ENCODE measurements at places on chromosomes 2 and 18.

GRCh38 chr2:190882411-190882766, 1.8 kb downstream of the GLS start:
- no peak for DNase-seq

GRCh38 chr18:71815305-71815704, 728.8 kb downstream of the CBLN2 start:
- DNase-seq = no peak

DNA sequence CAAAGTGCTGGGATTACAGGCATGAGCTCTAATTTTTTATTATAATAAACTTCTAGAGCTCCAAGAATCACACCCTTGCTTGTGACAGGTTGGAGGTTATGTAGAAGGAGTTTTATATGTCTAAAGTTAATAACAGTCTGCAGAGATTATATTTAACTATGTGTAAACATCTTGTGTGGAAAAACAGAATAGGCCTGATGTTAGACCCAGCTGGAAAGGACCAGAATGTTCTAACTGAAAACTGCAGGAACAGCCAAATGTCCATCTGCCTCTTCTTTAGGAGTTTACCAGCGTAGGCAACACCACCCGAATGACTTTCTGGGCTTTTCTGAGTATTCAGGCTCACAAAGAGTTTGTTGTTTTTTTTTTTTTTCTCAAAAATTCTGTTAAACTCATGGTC, 67.1 kb upstream of the CDCA7 start:
- no peak for DNase-seq

DNA sequence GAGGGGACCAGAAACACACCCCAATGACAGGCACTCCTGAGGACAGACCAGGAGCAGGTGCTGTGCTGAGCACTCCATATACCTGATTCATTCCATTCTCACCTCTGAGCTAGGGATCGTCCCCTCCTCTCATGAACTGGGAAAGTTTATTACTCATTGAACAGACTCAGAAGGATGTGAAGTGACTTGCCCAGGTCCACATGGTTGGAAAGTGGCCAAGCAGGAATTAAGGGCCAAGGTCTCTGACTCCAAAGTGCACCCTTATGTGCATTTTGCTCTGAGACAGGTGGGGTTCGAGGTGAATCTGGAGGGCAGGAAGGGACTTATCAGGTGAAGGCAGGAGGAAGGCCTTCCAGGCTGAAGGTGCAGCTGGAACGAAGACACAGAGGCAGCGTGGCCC, 25.1 kb upstream of the PLB1 start:
- DNase-seq = no peak

DNA sequence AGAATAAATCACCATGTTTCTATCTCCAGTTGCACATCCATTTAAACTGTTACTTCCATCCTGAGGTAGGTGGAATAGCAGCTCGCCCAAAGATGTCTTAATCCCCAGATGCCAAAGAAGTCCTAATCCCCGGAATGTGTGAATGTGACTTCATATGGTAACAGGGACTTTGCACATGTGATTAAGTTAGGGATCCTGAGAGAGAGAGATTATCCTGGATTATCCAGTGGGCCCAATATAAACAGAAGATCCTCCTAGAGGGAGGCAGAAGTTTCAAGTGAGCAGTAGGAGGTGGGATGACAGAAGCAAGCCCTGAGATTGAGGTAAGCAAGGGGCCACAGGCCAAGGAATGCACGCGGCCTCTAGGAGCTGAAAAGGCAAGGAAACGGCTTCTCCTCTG, 19.8 kb downstream of the CREG2 start:
- DNase-seq = no peak

DNA sequence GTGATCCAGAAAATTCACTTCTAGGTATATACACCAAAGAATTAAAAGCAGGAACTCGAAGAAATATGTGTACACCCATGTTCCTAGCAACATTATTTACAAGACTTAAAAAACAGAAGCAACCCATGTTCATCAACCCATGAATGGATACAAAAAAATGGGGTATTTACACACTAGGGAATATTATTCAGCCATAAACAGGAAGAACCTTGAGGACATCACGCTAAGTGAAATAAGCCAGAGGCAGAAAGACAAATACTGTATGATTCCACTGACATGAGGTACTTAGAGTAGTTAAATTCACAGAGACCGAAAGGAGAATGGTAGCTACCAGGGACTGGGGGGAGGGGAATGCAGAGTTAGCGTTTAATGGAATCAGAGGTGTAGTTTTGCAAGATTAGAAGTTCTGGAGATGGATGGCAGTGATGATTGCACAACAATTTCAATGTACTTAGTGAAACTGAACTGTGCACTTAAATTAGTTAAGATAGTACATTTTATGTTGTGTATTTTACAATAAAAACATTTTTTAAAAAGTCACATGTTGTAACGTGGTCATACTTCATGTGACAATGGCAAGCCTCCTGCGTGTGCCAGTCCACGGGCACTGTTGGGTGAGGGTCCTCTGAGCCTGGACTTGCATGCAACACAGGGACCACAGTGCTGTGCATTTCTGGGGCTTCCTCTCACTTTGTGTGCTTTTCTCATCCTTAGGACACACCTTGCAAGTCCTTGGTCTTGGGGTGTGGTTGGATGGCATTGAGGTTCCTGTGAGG, 206.1 kb upstream of the HDAC4 start:
- peak; percentile 1 for DNase-seq

- DNase-seq = no peak
Observed at GRCh38 chr2:152399003-152399402, 64.0 kb downstream of the FMNL2 start.

GRCh38 chr2:58289029-58289428, 47.9 kb upstream of the FANCL start:
- no peak for DNase-seq

GRCh38 chr2:241812730-241813643, 4.0 kb downstream of the NEU4 start:
- DNase-seq = no peak

Data from DND-41 (cell line).